Esophagus muscularis mucosa (tissue), 4 donors: ENCODE measurements at places on chromosomes 3 and 15.

- DNase-seq, result peak; percentile 75
Observed at GRCh38 chr3:31946484-31947081, 34.5 kb downstream of the OSBPL10 start.

GRCh38 chr3:28624084-28624483, 275.5 kb upstream of the AZI2 start:
- DNase-seq, result no peak

DNA sequence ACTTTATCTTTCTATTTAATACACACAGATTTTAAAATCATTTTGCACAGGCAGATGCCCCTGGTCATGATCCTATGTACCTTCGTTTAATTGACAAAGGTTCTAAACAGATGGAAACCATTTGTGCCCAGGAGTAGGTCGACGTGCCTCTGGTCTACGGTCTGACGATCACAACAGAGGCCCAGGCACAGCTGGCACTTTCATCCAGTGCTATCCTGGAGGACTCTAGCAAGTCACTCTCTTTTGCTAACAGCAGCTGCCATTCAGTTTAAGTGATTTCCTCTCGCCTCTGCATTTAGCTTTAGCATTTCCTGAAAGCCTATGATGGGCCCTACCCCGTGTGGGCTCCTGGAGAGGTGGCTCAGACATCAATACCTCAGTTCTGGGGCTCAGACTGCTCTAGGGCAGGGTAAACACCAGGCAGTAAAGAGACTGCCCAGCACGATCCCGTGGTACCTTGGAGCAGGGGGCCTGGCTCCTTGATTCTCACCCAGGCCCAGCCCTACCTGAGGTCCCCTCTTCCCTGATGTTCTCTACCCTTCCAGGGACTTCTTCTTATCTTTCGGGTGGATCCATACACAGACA, 83.2 kb upstream of the SNRPA1 start:
- no peak for DNase-seq

DNA sequence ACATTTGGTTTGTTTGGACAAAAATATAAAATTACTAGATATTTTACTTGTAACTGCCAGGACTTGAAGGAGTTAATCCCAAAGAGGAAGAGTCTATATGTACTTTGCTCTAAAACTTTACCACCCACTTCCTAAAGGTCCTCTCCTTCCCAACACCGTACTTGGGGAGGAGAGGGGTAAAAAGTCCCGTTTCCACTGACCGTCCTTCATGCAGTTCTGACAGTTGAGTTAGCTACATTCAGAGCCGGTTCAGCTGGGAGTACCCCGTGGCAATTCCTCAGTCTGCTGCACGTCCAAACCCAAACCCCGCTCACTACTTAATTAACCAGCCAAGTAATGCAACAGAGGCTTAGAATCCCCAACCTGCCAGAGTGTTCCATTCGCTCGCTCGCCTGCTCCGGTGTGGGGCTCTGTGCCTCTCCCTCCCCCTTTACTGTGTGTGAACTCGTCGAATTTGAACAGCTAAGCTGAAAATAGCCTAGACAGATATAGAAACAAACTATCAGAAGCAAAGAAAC, 519.7 kb downstream of the FOXP1 start:
- peak; percentile 90 for DNase-seq

DNA sequence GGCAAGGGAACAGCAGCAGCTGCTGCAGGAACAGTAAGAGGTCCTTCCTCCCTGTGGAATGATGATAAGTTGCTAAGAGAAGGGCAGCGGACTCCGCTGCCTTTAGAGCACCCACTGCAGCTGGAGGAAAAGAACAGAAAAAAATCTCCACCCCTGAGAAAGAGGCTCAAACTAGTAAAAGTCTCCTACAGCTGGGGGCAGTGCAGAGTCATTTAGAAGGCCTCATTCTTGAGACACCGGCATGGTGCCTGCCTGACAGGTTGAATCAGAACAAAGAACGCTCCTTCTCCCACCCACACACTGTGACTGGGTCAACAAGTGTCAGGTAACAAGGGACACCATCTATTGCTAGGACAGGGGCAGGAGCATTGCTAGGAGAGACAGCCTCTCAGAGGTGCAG, 188.4 kb downstream of the ABHD5 start:
- DNase-seq, result no peak

DNA sequence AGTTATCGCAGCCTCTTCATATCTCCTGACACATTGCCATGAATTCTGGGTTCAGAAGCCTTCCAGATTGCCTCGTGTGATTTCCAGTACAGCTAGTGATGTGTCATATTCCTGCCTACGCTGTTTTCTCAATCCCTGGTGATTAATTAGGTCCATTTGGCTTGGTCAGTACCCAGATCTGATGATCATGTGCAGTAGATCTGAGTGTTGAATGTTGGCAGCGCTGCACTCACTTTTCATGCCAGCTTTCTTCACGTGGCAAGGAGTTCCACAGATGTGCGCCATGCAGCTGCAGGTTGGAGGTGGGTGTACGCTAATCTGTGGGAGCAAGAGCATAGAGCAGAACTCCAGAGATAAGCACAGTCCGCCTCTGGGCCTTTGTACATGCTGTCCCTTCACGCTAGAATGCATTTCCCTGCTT, 86.9 kb upstream of the COL6A5 start:
- no peak for DNase-seq

DNA sequence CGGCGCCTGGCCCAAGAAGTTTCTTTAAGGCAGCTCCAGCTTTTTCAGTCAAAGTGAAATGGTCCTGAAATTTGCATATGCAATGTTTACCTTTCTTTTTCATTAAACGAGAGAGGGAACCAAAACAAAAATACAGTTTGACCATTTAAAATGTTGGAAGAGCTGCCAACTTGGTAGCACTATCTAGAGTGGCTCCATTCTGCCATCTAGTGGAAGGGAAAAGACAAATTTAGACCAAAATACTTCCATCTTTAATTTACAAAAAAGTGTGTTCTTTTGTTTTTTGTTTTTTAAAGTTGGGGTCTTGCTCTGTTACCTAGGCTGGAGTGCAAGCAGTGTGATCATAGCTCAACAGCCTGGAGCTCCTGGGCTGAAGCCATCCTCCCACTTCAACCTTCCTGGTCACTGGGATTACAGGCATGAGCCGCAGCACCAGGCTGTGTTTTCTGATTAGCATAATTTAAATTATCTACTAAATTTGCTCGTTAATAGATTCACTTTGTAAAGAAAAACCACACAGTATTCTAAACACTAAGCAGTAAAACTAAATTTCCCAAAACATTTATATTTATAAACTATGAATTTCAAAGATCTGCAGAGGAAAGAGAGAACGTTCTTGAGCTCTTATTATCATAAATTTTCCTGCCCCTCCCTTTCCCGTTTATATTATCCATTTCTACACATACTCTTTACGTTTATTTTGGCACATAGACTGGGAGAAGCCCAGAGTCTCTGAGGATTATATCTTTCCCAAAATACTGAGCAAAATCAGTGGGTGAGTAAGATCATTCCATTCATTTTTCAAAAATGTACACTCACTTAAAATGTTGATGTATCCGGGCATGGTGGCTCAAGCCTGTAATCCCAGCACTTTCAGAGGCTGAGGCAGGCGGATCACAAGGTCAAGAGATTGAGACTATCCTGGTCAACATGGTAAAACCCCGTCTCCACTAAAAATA, 15.4 kb upstream of the RFC4 start:
- DNase-seq, result no peak

GRCh38 chr3:47614788-47615187, 36.1 kb upstream of the CSPG5 start:
- DNase-seq, result no peak
